Kidney tubule cell (primary cell): ENCODE measurements at places on chromosomes 12 and 14.

DNA sequence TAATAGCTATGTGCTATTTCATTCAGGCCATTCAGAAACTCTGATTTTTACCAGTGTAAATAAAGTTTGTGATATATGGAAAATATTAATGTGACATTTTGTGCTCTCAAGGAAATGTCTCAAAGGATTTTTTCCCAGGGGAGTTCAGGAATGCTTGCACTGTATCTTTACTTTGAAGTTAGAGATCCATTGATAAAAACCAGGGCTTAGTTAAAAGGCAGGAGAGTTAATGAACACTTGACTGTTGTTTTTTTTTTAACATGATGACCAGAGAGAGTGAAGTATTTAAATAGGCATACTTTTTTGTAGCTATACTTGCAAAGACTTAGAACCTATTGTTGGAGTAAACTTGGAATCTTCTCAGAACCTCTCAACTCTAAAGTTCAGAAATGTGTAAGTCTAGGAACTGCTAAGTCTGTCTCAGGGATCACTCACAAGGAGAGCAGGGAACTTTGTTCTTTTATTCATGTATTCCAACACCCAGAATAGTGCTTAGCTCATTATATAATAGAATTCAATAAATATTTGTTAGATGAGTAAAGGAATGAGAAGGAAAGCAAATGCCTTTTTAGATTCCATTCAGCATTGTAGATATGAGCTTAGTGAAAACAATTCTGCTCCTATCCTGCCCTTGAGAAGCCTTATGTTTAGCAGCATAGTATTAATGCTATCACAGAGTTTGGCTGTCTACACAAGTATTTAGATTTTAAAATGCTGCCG lies 117.5 kb downstream of the DAAM1 start:
- DNase-seq = peak; percentile 57

- peak; percentile 73 for DNase-seq
Observed at GRCh38 chr14:22650960-22651521, 6.9 kb upstream of the OR6J1 start.

GRCh38 chr14:103520657-103521437 lies 1.8 kb downstream of the CKB start:
- peak; percentile 73 for DNase-seq

DNA sequence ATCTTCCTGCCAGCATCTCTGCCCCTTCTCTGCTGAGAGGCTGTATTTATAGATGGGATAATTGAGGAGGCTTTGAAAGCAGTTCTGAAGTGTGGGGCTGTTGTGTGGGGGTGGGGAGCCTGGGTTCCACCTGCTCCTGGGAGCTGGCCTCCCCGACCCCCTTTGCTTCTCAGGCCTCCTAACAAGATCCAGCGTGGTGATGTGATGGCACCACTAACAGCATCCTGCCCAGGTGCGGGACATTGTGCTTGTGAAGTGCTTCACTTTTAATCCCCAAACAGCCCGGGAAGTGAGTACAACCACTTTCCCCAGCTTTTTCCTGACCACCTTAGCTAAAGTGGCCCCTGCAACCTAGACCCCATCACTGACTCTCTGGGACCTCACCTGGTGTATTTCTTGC lies 95.1 kb upstream of the NRXN3 start:
- DNase-seq = no peak

DNA sequence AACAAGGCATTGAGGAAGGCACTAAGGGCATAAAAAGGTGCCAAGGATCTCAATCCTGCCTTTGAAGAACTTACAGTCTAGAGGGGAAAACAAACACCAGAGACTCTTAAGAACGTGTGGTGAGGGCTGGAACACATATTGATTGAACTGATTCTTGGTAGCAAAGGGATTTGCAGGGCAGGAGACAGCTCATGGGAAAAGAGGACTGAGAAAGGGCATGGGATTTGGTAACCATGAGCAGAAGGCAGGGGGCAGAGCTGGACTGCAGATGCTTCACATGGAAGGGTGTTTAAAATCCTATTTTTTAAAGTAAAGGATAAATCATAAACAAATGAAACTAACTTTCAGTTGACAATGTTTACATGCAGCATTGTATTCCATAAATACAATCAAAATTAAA lies 203.1 kb downstream of the ITPR2 start:
- DNase-seq = peak; percentile 41

GRCh38 chr12:57816001-57816854 lies 2.3 kb downstream of the AVIL start:
- DNase-seq = no peak

- DNase-seq = peak; percentile 59
Observed at GRCh38 chr12:104748790-104749189, 209.3 kb downstream of the SLC41A2 start.
